ENCODE measurements at places on chromosomes 1 and 21. TPM values are rescaled to one million over a fixed set of nuclear protein-coding genes. Genes with fewer than 3 reads are reported as not detected.

Gene F3
- 213 TPM for total RNA-seq

Gene SPATA21
- not detected for total RNA-seq

Gene MTARC1
- total RNA-seq = 123 TPM

Gene FAM72D
- 0.25 TPM for total RNA-seq

Gene ZNF648
- total RNA-seq = not detected

Gene GBP7
- total RNA-seq = not detected

Gene A3GALT2
- not detected for total RNA-seq

Gene LRRC8C
- total RNA-seq = 10.9 TPM

Gene SHISA4
- 23.3 TPM for total RNA-seq

Gene TDRD10
- 15.3 TPM for total RNA-seq

Gene NKAIN1
- total RNA-seq = not detected

Gene MMP23B
- 17.8 TPM for total RNA-seq

Gene NEK2
- 0.47 TPM for total RNA-seq

Gene SAMD13
- 0.72 TPM for total RNA-seq

Gene ALDH4A1
- total RNA-seq = 53.0 TPM

Gene C1orf115
- 38.2 TPM for total RNA-seq

Gene CASP9
- 37.7 TPM for total RNA-seq

Gene S100A7
- total RNA-seq = not detected

Gene RNF186
- total RNA-seq = not detected

Gene DNASE2B
- not detected for total RNA-seq

Gene RIPPLY3
- not detected for total RNA-seq

Gene SLC2A1
- total RNA-seq = 59.1 TPM

Gene MTOR
- 38.0 TPM for total RNA-seq

Gene FAM177B
- not detected for total RNA-seq

Gene ATAD3B
- total RNA-seq = 11.0 TPM

All from omental fat pad (tissue), 4 donors.